ENCODE measurements at places on chromosomes 1 and 21.
A peak's percentile ranks its signal among the peaks of the same experiment; 100 is the strongest.

GRCh38 chr1:77540501-77541161 lies 141.8 kb downstream of the ZZZ3 start:
- no peak for DNase-seq

- DNase-seq: no peak
These were observed 57.9 kb downstream of the AGPAT3 start for GRCh38 chr21:43922949-43923348.

GRCh38 chr1:221457685-221458446 lies 284.0 kb downstream of the DUSP10 start:
- DNase-seq: no peak

- no peak for DNase-seq
These were observed 708.8 kb downstream of the LTN1 start for GRCh38 chr21:28283641-28284490.

- DNase-seq: no peak
These were observed 92.0 kb upstream of the HAO2 start for GRCh38 chr1:119276558-119276957.

DNA sequence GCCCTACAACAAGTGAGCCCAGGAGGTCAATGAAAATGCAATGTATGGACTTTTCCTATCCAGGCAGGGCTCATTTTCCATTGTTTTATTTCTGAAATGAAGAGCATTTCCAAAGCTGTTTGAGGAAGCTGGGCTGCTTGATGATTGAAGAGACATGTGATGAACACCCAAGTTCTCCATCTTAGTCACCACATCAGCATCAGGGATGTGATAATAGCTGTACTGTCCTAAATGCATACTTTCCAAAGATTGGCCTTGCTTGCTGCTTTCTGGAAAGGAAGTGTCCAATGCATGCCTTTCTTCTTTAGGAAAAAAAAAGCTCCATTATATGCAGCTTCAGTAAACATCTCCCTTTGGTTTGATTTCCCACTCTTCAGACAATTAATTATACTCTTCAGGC lies 425.9 kb upstream of the RUNX1 start:
- no peak for DNase-seq

DNA sequence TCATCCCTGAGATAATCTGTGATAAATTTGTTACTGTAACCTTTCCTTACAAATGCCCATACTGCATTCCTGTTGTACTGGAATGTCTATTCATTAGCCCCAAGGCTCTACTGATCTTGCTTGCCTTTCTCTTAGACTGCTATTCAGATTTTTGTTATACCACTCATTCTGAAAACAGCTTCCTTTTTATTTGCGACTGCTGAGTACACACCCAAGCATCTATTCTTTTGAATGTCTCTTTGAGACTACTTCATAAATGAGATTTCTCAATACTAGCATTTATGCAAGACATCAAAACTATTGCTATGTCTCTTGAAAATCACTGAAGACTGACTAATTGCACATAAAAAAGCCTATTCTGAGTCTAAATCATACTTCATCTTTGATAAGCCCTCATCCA lies 38.6 kb downstream of the DENND1B start:
- DNase-seq: no peak

DNA sequence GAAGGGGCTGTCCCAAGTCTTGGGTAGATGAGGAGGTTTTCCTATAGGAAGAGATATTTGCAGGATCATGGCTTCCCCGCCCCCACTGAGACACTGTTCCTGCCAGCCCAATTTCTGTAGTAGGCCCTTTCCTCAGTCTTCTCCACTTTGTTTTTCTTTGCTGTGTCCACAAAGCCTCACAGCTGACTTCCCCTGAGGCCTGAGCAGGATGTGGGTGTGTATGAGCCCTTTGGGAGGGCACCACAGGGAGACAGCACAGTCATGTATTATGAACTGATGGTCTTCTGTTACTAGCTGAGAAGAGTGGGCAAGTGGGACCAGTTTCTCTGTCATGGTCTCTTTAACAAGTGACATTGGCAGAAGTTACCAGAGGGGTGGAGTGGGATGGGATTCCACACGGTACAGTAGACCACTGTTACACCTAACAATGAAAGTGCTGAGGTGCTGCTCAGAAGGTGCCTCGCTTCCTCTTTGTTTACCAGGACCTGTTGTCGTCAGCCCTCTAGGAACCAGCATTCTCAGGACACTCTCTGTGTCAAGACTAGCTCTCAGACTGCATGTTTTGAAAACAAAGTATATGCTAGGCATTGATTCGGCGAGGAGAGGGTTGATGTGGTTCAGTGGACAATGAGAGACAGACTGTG lies 253.8 kb upstream of the HOOK1 start:
- no peak for DNase-seq

DNA sequence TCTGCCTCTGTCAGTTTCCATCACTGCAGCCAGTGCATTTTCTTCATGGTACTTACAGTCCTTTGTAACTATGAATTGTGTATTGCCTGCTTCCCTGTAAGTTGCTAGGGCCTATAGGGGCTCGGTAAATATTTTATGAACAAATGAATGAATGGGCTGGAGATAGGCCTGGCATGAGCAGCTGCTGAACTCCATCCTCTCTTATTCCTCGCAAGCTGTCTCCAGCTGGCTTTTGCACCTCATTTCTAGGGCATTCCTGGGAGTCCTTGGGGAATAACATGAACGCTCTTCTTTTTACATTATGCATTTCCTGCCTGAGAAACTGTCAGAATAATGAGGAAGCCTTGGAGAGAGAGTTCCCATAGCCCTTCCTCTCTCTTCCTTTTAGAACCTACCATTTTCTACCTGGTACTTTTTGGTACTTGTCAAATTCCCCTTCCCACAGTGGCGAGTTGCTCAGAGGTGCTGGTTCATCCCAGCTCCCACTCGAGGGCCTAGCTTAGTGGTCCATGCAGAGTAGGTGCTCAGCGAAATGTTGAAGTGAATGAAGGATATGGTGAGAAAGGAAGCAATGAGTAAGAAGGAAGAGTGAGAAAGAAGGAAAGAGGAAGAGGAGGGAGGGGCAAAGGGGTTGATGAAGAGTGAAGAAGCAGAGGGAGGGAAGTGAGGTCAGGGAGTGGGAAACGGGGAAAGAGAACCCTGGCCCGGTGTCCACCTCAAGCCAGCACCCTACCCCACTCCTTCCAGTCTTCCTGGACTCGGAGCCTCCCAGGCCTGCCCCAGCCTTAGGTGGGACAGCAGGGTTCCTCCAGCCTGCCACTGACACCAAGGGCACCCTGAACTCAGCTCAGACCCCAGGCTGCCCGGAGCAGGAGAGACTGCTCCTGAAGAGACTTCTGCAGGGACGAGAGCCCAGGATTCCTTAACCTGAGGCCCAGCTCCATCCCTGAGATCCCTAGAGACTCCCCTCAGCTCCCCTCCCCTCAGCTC lies 29.6 kb downstream of the KCNC4 start:
- DNase-seq: no peak

GRCh38 chr1:202276920-202277319 lies 64.8 kb downstream of the UBE2T start:
- no peak for DNase-seq

DNA sequence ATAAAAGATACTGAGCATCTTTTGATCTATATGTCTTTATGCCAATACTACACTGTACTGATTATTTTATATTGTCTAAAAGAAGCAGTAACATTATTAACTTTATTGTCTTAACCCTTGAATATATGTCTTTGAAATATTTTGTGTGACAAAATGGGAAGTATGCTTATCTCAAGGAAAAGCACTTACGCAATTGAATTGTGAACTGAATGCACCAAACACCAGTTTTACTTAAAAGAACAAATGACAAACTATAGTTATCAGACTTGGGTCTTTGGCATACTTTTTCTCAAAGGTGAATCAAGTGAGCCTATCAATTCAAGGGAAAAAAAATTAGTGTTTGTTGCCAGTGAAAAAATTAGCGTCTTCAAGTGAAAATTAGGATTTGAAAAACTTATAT lies 9.2 kb upstream of the SLC6A9 start:
- no peak for DNase-seq

GRCh38 chr1:204192046-204192445 lies 4.2 kb downstream of the KISS1 start:
- no peak for DNase-seq

- no peak for DNase-seq
These were observed 441.6 kb downstream of the SIPA1L2 start for GRCh38 chr1:232188318-232188717.

DNA sequence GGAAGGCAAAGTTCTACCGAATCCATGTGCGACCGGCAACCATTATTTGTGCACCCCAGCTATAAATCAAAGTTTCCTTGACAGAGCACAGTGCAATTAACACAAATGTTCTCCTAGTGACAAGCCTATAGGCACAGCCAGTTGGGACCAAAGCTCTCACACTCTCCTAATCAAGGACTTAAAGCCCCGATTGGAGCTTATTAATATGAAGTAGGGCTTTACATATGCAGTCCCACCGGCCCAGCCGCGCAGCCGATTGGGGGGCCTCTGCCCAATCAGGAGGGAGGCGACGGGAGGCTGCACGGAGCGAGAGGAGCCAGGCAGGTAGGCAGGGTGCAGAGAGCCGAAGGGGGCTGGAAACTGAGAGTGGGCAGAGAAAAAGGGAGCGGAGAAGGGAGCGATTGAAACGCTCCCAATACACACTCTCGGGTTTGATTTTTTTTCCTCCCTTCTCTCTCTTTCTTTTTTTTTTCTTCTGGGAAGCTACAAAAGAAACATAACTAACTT lies at the start of gene ESRRG:
Gene ESRRG, minus strand, starts transcription at position 156 of the 507 bp plus-strand sequence. Its CDS starts 130 bp downstream, at position 26.
- DNase-seq: no peak

GRCh38 chr1:8415526-8416278 lies 97.8 kb downstream of the SLC45A1 start:
- DNase-seq: no peak

- peak; percentile 55 for DNase-seq
These were observed 46.3 kb downstream of the UMODL1 start for GRCh38 chr21:42117229-42117966.

- no peak for DNase-seq
These were observed 365.9 kb upstream of the B3GALT2 start for GRCh38 chr1:193552274-193552673.

DNA sequence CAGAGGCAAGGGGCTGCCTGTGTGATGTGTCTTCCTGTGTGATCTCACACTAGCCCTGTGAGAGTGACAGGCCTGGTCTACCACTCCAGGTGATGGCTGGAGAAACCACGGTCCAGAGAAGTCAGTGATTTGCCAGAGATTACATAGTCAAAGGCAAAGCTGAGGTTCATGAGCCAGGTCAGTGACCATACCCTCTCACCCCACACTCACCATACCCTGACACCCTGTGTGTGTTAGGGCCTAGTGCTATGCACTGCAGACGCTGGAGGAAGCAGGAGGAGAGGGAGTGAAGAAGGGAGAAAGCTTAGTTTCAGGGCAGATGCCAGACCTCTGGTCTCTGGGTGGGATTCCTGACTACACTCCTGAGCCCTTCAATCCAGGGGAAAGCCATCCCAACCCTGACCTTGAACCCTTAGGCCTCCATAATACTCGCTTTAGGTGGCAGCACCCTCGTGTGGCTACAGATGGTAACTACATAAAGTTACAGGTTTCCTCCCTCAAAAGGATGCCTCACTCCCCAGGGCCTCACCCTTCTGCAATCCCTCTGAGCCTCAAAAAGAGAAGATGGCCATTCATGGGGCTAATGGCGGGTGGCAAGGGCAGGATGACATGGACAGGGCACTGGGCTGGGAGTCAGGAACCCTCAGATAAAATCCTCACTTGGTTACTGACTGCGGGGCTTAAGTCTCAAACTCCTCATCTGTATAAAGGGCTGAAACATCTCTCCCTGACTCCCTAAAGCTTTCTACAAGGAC lies 20.8 kb upstream of the SDC3 start:
- DNase-seq: no peak

DNA sequence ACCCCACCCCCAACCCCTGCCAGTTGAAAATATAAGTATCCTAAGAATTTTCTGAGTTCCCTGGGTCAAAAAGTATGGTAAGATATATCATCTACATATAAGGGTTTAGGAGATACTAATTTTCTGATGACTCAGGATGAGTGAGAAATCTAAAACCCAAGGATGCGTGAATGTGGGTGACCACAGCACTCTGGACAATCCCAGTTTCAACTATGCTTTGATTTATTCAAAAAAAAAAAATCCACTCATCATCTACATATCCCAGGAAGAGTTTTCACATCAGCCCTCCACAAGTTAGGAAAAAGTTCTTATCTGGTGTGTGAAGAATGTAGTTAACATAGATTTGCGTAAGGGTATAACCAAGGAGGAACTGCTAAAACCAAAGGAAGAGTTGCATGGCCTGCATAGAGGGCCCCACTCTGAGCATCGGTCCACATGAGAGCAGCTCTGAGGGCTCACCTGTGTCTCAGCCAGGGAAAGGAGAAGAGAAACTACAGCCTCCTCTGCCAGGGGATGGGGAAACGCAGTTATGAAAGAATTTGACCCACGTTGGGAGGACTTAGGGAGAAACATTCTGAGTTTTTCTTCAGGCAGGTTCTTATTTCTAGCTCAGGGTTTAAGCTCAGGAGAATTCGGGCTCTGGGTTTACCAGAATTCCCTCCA lies 18.8 kb downstream of the LAMB3 start:
- no peak for DNase-seq

DNA sequence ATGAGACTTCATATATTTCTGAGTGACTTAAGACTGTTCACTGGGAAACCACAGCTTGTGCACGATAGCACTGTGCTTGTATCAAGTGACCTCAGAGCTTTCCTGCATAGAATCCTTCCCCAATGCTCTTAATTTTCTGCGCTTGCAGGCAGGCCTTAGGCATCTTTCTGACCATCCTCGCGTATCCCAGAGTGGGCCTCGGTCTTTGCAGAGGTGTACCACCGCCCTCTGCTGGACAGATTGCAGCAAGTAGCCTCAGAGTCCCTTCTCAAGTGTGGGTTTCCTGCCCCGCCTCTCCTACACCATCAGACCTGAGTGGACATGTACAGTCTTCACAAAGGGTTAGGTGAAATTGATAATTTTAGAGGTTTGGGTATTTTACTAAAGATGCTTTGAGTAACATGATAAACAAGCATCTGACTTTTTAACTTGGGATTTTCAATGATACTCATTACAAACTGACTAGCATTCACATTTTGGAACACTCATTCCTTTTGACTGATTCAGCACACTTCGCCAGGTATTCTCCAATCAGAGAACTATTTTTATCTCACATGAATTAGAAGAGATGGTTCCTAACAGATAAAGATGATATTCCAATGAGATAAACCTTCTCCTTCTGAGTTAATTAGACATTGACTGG lies 246.5 kb upstream of the USP25 start:
- peak; percentile 81 for DNase-seq

- no peak for DNase-seq
These were observed 74.0 kb upstream of the GALNT2 start for GRCh38 chr1:229993060-229993459.

DNA sequence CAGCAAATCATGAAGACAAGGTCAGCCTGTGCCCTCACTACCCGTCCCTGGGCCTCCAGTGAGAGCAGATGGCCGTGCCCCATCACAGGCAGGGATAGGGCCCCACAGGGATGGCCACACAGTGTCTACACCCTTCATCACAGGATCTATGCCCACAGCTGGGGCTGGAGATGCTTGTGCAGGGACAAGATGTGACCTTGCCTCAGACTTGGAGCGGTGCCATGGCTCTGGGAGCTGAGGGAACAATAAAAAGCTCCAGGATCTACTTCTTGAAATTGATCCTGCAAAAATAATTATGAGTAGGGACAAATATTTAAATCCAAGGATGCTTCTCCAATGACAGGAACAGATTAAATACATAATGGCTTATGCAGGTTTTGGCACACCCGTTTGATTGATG lies 25.4 kb upstream of the TCEA3 start:
- DNase-seq: no peak
